Stimulated activated CD8-positive, alpha-beta memory T cell treated with anti-CD3 and anti-CD28 coated beads, Interleukin-4, amount 100 ng/mL, for 48 hours (primary cell): ENCODE measurements at places on chromosomes 11 and 22.
A peak's percentile ranks its signal among the peaks of the same experiment; 100 is the strongest.

DNA sequence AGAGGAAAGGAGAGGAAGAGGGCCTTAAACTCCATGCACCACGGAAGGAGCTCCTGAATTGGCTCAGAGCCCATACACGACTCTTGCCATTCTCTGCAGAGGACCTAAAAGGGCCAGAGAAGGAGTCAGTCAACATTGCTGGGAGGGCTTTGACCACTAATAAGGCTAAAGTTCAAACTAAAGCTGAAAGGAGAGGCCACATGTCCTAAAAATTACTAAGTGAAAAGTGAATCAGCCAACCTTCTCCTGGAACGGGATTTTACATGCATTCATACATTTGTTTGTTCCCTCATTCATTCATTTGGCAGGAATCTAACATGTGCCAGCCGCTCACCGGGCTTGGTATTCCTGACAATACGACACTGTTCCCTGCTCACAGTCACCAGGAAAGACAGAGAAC, 10.5 kb downstream of the CLMP start:
- no peak for DNase-seq

GRCh38 chr11:68896171-68896959, 7.3 kb downstream of the MRPL21 start:
- DNase-seq: no peak

DNA sequence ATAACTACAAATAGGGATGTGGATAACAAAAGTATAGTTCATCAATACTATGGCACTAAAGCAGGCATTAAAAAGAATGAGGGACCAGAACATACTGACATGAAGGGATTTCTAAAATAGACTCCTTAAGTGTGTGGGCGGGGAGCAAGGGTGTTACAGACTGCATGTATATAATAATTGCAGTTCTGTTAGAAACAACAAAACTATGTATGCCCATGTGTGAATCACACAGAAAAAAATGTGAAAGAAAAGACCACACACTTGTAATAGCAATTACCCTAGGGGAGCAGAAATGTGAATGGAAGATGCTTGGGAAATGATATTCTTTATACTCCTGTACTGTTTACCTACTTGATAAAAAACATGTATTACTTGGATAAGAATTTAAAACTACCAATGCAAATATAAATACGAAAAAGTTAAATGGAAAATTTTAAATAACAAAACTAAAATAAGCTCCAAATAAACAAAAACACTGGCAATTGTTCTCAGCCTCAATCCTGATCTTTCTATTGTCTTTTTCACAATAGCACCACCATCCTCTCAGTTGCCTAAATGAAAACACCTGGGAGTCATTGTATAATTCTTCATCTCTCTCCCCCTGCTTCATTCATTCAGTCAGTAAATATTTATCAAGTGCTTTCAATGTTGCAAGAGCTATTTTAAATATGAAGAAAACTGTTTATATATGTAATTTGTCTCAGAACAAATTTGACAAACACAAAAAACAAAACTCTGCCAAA, 129.8 kb downstream of the FCHSD2 start:
- DNase-seq: no peak

DNA sequence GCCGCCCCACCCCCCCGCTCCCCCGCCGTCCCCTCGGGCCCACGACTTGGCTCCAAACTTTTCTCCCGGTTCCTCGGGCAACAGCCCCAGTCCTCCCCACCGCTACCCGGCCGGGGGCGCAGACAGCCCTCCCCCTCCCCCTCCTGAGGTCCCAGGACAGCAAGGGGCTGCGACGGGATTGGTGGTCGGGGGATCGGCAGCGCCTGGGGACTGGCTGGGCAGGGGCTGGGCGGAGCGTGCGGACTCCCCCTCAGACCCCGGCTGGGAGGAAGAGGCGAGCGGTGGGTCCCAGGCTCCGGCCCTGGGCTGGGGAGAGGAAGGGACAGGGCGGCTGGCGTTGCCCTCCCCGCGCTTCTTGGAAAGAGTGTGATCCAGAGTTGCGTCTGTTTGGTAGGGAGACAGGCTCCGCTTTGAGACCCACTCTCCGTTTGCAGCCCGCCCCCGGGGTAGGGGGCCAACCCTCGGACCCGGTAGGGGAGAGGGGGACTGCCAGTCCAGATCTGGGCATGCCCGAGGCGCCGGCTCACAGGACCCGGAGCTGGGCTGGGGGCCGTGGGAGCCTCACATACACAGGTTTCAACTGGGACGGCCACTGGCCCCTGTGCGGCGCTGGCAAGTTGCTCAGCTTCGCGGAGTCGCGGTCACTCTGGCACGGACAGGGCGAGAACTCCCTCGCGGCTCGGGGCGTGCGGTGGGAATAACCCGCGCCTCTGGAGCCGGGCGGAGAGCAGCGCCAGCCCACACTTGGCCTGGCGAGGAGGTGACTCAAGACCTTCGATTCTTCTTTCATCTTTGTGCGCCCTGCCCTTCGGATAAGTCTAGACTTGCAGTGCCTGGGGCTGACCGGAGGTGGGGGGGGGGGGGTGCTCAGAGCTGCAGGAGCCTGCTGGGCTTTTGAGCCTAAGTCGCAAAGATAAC, 999 bp downstream of the TSKU start:
- DNase-seq: no peak

- DNase-seq: no peak
Observed at GRCh38 chr11:131889146-131889577, 518.7 kb downstream of the NTM start.

DNA sequence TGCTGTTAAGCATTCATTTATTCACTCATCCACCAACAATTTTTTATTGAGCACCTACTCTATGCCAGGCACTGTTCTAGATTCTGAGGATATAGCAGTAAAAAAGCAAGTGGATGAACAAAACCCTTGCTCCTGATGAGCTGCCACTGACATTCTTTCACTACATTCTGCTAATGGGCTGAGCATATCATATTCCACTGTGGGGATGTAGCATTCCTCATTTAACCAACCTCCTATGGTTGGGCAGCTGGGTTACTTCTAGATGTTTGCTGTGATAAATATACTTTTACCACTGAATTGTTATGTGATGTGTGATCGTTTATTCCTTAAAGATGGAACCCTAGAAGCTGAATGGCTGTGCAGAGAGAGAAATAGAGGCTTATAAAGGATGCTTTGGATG, 176.9 kb downstream of the MN1 start:
- no peak for DNase-seq

- no peak for DNase-seq
Observed at GRCh38 chr11:66291706-66292542, at the start of gene TMEM151A. TSS of gene TMEM151A (plus strand) at chr11:66291894. CDS start at chr11:66292014, 120 bp downstream.

GRCh38 chr22:48531761-48532435, 1295.8 kb downstream of the BRD1 start:
- no peak for DNase-seq

GRCh38 chr22:44382116-44383038, 69.6 kb upstream of the SHISAL1 start:
- no peak for DNase-seq

DNA sequence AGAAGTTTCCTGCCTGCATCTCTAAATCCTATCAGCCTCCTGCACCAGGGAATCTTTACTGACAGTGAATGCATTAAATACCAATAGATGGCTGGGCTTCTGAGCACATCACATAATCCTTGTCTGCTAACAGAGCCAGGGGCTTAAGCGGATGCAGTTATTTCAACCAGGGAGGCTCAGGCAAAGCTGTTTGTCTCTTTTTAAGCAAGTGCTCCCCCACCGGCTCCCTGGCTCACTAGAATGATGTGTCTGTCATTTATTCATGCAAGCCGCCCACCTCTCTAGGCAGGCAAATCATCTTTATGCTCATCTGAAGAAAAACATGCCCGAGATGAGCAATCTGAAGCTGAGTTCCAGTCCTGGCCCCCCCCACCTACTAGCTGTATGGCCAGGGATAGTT, 182.3 kb downstream of the TENM4 start:
- no peak for DNase-seq

GRCh38 chr11:76524461-76524860, 79.6 kb downstream of the EMSY start:
- DNase-seq: no peak

DNA sequence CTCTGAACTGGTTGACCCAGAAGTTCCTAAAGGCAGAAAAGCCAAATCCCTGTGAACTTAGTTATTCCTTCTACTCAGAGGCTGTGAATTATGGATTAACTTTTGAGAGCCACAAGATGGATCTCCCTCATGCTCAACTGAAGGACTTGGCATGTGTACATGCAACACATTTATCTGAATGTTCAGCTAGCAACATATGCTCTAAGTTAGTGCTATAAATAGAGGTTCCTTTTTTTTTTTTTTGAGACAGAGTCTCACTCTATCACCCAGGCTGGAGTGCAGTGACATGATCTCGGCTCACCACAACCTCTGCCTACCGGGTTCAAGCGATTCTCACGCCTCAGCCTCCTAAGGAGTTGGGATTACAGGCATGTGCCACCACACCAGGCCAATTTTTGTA, 40.1 kb downstream of the EIF4ENIF1 start:
- no peak for DNase-seq

GRCh38 chr11:86456075-86456939, 81.6 kb downstream of the CCDC81 start:
- peak; percentile 92 for DNase-seq

DNA sequence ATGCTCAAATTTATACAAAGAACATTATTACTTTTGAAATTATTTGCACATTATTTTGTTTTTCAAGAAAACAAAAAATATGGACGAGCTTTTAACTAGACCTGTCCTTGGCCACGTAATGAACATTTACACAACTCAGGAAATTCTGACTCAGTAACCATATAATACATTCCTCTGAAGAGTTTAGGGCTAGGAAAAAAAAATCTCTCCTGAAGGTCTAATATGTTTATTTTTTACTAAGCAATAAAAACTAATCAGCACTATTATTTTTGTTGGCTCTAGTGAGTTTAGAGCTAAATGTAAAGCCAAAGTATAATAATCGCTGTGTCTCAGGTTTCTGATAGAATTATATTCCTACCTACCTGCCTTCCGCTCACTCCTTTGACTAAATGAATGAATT, 187.5 kb downstream of the SWAP70 start:
- DNase-seq: no peak

- DNase-seq: no peak
Observed at GRCh38 chr11:1197431-1197885, 25.4 kb upstream of the MUC5B start.

GRCh38 chr11:64888729-64889511, 10.5 kb upstream of the EHD1 start:
- DNase-seq: no peak

DNA sequence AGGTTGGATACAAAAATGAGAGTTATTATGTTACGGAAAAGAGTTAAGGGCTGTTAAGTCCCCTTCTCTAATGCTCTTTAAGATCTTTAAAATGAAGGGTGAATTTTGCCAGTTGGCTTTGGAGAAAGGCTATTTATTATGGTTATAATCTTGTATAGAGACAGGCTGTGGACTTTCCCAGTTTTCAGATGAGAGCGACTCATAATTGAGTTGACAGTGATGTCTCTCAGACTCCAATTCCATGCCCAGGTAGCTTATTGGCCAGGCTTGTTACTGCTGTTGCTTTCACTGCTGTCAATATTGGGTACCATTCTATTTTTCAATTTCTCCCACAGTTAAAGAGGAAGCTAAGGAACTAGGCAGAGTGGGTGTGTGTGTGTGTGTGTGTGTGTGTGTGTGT, 13.1 kb downstream of the ENDOD1 start:
- DNase-seq: no peak

DNA sequence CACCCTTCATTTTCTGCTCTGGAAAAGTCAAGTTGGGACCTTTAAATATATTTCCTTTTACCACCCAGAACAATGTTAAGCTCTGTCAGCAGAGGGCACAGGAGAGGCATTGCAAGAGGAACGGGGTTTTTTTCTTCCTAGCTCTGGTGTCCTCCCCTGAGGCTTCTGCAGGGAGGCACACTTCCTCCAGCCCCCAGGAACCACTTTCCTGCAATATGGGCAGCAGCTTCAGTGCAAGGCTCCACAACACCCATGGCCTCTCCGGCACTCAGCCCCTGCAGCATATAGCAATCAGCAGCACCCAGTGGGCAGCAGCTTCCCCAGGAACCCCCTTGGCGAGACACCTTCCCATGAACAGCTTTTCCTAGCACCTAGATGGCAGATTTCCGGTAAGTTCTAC, 101.4 kb downstream of the SYT9 start:
- DNase-seq: peak; percentile 28

- DNase-seq: no peak
Observed at GRCh38 chr11:65630215-65630614, 7.7 kb upstream of the SIPA1 start.

DNA sequence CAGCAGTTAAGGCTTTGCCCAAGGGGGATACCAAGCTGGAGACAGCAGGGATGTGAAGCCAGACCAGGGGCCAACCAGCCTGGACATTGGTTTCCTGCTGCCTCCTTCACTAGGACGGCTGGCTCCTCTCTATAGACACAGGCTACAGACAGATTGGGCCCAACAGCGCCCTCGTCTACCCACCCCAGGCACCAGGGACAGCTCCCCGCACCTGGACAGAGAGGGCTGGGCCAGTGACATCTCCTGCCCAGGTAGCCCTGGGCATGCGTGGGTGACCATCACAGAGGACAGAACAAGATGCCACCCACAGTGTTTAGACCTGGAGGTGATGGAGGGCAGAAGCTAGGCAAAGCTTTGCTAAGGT, 1.2 kb downstream of the DKK3 start:
- no peak for DNase-seq

DNA sequence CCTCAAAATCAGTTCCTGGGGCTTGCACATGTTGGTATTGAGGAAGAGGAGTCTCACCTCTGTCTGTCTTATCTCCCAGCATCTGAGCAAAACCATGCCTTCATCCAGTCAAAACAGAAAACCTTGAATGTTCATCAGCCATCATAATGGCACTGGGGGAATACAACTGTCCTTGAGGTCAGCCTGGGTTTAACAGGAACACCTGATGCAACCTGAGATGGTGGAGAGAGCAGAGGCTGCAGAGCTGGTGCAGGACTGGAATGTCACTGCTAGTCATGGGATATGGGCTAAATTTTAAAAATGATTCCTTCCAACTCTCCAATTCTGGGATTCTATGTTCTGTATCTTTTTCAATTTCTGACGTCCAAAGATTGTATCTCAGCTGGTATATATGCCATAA, 931.0 kb downstream of the NTM start:
- no peak for DNase-seq
